NAMALWA (cell line): ENCODE measurements at places on chromosomes 6 and 20.

GRCh38 chr6:20802596-20802995 lies 268.3 kb downstream of the CDKAL1 start:
- DNase-seq = no peak

- DNase-seq = no peak
Measured at GRCh38 chr20:60266177-60266823, 308.1 kb downstream of the CDH26 start.

DNA sequence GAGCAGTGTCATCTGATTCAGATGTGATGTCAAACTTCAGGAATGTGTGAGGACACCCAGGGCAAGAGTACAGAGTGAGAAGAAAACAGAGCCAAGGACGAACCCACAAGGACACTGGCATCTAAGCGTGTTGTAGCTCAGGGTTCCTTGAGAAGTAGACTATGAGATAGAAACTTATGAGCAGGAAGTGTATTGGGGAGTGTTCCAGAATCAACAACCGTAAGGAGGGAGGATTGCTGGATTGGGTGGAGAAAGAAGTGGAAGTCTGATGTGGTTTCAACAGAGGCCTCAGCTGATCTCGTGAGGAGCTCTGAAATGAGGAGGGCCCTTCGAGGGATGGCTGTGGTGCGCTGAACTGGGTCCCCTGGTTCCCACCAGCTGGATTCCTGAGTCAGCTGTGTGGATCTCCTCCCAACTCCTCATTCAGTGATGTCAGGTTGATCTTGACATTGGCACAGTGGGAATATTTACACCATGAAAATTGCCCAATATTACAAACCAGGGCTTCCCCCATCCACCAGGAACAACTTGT lies 25.7 kb upstream of the IGF2R start:
- no peak for DNase-seq

DNA sequence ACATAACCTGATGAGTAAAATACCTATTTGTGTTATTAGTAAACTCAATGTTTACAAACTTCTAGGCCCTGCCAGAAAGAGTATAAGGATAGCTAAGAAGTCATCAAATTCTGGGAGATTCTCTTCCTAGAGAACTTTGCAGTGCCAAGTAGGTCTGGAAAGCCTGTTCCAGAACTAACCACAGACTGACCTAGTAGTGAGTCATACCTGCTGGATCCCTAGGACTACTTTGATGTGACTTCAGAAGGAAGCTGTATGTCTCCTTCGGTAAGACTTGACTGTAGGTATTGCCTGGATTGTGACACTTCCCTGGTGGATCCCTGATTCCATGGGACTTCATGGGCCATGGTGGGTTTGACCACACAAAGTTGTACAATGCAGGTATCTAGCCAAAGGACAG lies 131.7 kb downstream of the DNAH8 start:
- no peak for DNase-seq

- DNase-seq = no peak
Measured at GRCh38 chr6:31048099-31048498, 37.8 kb downstream of the MUC22 start.
